Right renal cortex interstitium (tissue), 3 donors: ENCODE measurements at places on chromosomes 5 and 9. TPM values are rescaled to one million over a fixed set of nuclear protein-coding genes. Genes with fewer than 3 reads are reported as not detected.

PITX1 gene
- not detected for polyA plus RNA-seq

NEURL1B gene
- 16.3 TPM for polyA plus RNA-seq

LRRC19 gene
- polyA plus RNA-seq: 15.3 TPM

GBGT1 gene
- polyA plus RNA-seq: 1.6 TPM

CTNND2 gene
- 2.1 TPM for polyA plus RNA-seq

F2RL2 gene
- 0.48 TPM for polyA plus RNA-seq

SPINK4 gene
- not detected for polyA plus RNA-seq

SLC46A2 gene
- 0.08 TPM for polyA plus RNA-seq

SPATA31A1 gene
- polyA plus RNA-seq: not detected
